ENCODE measurements at places on chromosomes 7 and 10.

DNA sequence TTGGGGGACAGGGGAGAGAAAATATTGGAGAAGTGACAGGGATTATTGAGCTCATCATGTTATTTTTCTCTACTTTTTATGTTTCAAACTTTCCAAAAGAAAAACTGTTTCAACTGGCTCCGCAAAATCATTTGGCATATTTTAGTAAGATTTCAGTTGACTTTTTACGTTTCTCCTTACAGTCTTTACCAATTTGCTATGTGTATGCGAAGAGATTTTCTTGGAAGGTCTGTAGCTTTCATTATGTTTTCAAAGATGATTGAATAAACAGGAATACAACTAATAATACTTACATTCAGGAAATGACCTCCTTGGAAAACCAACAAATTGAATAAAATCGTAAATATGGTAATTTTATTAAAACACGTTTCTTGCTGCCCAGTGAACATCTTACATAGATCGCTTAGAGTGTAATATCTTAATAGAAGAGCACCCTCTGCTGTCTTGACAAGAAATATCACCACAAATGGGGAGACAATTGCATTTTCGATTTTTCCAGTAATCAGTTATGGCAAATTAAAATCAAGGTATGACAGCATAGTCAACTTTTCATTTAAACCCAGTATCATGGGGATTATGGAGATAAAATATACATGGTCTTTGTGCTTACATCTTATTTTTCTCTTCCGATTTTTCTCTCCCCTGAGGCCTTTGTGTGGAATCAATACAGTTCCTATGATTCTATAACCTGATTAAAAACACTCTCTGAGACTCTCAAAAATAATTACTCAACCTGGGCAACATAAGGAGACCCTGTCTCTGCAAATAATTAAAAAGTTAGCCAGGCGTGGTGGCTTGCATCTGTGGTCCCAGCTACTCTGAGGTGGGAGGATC lies 43.1 kb downstream of the MBL2 start:
- DNase-seq, result peak; percentile 22

DNA sequence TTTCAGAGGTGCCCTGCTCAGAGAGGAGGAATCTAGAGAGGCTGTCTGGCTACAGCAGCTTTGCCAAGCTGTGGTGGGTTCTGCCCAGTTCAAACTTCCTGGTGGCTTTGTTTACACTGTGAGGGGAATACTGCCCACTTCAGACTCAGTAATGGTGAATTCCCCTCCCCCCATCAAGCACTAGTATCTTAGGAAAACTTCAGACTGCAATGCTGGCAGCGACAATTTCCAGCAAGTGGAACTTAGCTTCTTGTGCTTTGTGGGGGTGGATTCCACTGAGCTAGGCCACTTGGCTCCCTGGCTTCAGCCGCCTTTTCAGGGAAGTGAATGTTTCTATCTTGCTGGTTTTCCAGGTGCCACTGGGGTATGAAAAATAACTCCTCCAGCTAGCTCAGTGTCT lies 42.8 kb downstream of the CYP2C8 start:
- DNase-seq, result no peak

- no peak for DNase-seq
These were observed 71.5 kb downstream of the WAPL start for GRCh38 chr10:86449926-86450558.

DNA sequence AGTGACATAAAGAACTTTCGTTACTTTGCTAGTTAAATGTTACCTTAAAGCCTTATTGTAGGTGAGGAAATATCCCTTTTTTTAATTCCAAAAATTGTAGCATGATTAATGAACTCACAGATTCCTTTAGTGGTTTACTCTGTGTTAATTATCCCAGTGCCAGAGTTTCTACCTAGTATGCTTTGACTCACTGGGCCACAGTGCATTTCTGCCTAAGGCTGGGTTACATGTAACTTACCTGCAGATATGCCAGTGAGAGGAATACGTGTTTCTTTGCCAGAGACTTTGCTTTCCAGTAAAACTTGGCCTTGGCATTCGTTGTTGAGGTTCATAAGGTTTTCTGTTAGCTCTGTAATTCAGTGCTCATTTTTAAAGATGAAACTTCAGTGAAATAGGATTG lies 380.8 kb upstream of the LRGUK start:
- DNase-seq, result no peak

- no peak for DNase-seq
These were observed 11.0 kb downstream of the PHKG1 start for GRCh38 chr7:56081626-56082340.

- DNase-seq, result no peak
These were observed 20.8 kb downstream of the KIFBP start for GRCh38 chr10:69009360-69009759.

- peak; percentile 89 for DNase-seq
These were observed 67.3 kb upstream of the KLF6 start for GRCh38 chr10:3852147-3852904.
